ENCODE measurements at places on chromosomes 3 and 15.

GRCh38 chr3:181791056-181791955 lies 79.6 kb downstream of the SOX2 start:
- DNase-seq, result no peak

- no peak for DNase-seq
These were observed 317.8 kb upstream of the C2CD4B start for GRCh38 chr15:62482785-62483429.

DNA sequence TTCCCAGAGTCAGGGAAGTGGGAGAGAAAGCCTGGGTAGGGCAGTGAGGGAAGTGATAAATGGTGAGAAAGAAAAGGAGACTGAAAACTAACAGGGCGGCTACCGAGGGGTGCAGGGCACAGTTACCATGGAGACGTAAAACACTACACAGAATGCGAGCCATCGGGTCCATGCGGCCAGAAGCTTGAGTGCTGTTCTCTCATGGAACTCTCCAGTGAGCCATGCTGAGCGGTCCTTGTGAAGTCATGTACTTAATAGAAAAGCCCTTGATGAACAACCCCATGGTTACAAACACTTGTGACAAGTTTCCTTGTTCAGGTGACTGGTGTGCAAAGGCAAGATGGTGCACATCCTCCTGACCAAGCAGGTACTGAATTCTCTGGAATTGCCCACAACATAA lies 3.7 kb upstream of the PLA2G4F start:
- no peak for DNase-seq

- no peak for DNase-seq
These were observed 7.7 kb downstream of the SNX4 start for GRCh38 chr3:125512135-125512920.

DNA sequence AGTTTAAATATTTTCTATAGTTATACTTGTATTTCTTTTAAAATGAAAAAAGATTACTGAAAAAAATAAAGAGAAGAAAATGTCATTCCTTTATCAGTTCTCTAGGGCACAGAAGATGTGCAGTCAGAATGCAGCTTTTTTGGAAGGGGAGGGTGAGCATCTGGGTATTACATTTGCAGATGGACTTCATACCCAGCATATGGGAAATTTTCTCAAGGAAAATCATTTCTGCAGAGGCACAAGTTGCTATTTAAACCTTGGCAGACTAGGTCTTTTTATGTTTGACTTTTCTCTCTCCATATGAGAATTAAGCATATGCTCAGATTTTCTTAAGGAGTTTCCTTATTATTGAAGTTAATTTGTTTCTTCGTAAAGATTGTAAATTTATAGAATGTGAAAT lies 39.5 kb upstream of the ZNF385D start:
- DNase-seq, result no peak

GRCh38 chr3:43181202-43181821 lies 75.4 kb upstream of the POMGNT2 start:
- DNase-seq, result no peak

- no peak for DNase-seq
These were observed 56.2 kb downstream of the AAGAB start for GRCh38 chr15:67198157-67198754.

- DNase-seq, result no peak
These were observed 131.6 kb downstream of the AQP9 start for GRCh38 chr15:58269455-58270414.

DNA sequence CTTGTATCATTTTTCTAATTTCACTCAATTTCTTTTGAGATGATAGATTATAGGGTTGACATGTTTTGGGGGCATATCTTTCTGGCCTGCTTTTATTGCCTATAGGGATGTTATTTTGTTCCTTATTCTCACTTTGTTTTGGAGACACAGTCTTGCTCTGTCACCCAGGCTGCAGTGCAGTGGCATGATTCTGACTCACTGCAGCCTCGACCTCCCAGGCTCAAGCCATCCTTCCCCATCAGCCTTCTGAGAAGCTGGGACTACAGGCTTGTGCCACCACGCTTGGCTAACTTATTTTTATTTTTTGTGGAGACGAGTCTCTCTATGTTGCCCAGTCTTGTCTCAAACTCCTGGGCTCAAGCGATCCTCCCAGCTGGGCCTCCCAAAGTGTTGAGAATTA lies 72.8 kb upstream of the FAN1 start:
- no peak for DNase-seq

DNA sequence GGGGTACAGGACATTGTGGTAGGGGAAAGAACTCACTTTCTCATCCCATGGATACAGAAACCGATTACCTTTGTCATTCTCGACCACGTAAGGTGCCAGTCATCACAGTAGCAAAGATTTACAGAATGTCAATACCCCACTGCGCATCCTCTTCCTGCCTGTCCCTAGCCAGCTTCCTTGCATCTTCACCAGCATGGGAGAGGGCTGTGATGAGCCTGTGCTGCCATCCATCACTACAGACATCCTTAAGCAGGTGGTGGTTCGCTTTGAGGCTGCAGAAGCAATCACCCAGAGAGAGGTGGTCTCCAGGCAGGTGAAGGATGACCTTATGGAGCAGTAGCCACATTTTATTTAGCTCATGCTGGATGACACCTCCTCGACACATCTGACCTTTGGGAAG lies 23.3 kb upstream of the ARIH1 start:
- no peak for DNase-seq

GRCh38 chr15:93206893-93207292 lies 117.9 kb upstream of the RGMA start:
- no peak for DNase-seq
